ENCODE measurements at places on chromosomes 2 and 18. TPM values are rescaled to one million over a fixed set of nuclear protein-coding genes. Genes with fewer than 3 reads are reported as not detected.
A peak's percentile ranks its signal among the peaks of the same experiment; 100 is the strongest.

The SERPINB4 gene
- total RNA-seq = not detected

The WDFY1 gene
- 44.7 TPM for total RNA-seq

GRCh38 chr2:240211598-240212424 is 71.4 kb upstream of the OTOS start:
- H3K27me3 ChIP-seq = no peaks in the 10 kb centered on the region
- DNase-seq = no peak
- H3K4me1 ChIP-seq = no peaks in the 10 kb centered on the region
- no peaks in the 10 kb centered on the region for H3K36me3 ChIP-seq
- no peak overlapping the region for H3K4me3 ChIP-seq

The GULP1 gene
- 76.0 TPM for total RNA-seq

The TTC27 gene
- total RNA-seq = 24.4 TPM

The VIL1 gene
- 0.49 TPM for total RNA-seq

DNA sequence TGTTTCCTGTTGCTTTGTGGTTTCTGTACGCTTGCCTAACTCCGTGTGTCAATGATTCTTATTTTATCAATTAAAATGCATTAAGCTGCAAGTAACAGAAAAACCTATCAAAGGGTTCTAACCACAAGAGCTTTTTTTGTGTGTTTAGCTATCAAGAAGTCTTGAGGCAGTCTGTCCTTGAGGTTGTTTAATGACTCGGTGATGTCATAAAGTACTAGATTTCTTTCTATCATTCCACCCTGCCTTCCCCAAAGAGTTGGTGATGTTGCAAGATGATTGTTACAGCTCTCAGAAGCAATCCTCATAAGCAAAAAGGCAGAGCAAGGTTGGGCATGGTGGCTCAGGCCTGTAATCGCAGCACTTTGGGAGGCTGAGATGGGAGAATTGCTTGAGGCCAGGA is 51.9 kb upstream of the SPTBN1 start:
- no peaks in the 10 kb centered on the region for H3K27me3 ChIP-seq
- no peak overlapping the region for H3K27ac ChIP-seq
- H3K4me3 ChIP-seq = no peak overlapping the region
- DNase-seq = no peak
- H3K4me1 ChIP-seq = peaks cover 8% of the 10 kb centered on the region

DNA sequence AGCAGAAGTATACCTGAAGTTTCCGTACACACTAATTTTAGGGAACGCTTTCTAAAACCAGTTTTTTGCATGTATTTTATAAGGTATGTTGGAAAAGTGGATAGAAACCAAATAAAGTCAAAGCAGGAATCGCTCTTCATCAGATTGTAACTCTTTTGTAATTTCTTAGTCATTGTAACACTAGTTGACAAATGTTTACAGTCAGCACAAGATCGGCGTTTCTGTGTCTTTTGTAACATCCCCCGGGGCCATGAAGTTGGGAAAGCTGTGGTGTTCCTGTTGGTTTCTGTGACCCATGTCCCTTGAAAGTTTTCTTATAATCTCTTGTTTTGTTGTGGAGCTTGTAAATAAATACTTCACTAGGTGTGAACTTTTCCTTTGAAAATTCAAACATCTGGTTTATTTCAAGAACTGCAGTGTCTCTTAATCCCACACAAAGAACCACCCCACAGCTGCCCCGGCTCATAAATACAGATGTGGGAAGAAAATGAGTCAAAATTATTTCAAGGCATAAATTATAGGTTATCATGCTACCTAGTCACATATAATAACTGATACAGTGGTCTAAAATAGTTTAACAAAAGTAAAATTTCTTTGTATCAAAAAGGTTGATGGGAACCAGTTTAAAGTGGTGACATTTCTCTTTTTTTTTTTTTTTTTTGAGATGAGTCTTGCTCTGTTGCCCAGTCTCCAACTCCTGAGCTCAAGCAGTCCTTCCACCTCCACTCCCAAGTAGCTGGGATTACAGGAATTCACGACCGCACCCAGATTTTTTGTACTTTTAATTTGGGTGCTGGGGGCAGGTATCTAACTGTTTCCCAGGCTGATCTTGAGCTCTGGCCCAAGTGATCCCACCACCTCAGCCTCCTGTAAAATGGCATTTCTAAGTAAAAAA is 751 bp upstream of the NMI start:
- H3K36me3 ChIP-seq = no peaks in the 10 kb centered on the region
- peaks cover 20% of the 10 kb centered on the region for H3K4me1 ChIP-seq
- peak overlapping the region; percentile 70 for H3K4me3 ChIP-seq
- no peaks in the 10 kb centered on the region for H3K27me3 ChIP-seq
- no peak for DNase-seq
- peak overlapping the region; percentile 84 for H3K27ac ChIP-seq

The C2orf78 gene
- 1.5 TPM for total RNA-seq

DNA sequence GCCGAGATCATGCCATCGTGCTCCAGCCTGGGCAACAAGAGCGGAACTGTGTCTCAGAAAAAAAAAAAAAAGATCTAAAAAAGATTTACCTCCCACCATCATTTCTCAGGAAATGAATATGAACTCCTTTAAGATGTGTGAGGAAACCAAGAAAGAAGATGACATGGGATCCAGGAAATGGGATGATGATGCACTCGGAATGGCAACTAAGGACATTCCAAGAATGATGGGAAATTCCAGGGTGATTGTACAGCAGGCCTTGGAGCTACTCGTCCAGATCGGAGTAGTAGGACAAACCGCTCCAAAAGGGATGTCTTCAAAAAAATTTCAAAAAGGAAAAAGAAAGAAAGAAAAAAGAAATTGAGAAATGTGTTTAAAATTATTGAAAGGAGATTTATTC is 84.9 kb upstream of the PMAIP1 start:
- no peak overlapping the region for H3K4me3 ChIP-seq
- no peaks in the 10 kb centered on the region for H3K27me3 ChIP-seq
- H3K4me1 ChIP-seq = no peaks in the 10 kb centered on the region
- H3K36me3 ChIP-seq = no peaks in the 10 kb centered on the region
- no peak for DNase-seq

DNA sequence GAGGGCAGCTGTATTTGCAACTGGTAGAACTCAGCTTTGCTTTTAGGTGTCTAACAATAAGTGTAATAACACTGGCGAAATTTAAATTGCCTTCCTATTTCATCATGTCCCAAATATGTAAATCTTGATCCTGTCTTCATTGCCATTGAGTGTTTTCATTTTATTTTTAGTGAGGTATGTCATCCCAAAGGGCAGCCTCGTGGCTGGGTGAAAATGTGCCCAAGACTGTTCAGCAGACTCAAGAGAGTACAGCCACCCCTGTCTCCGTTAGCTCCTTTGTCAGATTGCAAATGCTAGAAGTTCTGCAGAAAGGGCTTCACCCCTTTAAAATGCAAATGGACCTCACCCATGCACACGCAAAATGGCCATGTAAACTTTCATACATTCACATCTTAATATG is 278.8 kb downstream of the RND3 start:
- no peaks in the 10 kb centered on the region for H3K4me1 ChIP-seq
- H3K4me3 ChIP-seq = no peak overlapping the region
- H3K36me3 ChIP-seq = no peaks in the 10 kb centered on the region
- no peak overlapping the region for H3K27ac ChIP-seq
- no peaks in the 10 kb centered on the region for H3K27me3 ChIP-seq

- no peak for DNase-seq
- no peak overlapping the region for H3K4me3 ChIP-seq
- H3K27me3 ChIP-seq = no peaks in the 10 kb centered on the region
- H3K27ac ChIP-seq = no peak overlapping the region
- no peaks in the 10 kb centered on the region for H3K4me1 ChIP-seq
- H3K36me3 ChIP-seq = no peaks in the 10 kb centered on the region
These were observed 31.3 kb upstream of the CDCA7 start for GRCh38 chr2:173323371-173323770.

- no peak for DNase-seq
- no peaks in the 10 kb centered on the region for H3K4me1 ChIP-seq
- H3K36me3 ChIP-seq = no peaks in the 10 kb centered on the region
- H3K4me3 ChIP-seq = no peak overlapping the region
- no peaks in the 10 kb centered on the region for H3K27me3 ChIP-seq
- H3K27ac ChIP-seq = no peak overlapping the region
These were observed 29.2 kb downstream of the DYTN start for GRCh38 chr2:206688990-206689389.

GRCh38 chr2:152729844-152730243 is 11.4 kb downstream of the ARL6IP6 start:
- no peaks in the 10 kb centered on the region for H3K4me1 ChIP-seq
- no peak overlapping the region for H3K27ac ChIP-seq
- no peak overlapping the region for H3K4me3 ChIP-seq

DNA sequence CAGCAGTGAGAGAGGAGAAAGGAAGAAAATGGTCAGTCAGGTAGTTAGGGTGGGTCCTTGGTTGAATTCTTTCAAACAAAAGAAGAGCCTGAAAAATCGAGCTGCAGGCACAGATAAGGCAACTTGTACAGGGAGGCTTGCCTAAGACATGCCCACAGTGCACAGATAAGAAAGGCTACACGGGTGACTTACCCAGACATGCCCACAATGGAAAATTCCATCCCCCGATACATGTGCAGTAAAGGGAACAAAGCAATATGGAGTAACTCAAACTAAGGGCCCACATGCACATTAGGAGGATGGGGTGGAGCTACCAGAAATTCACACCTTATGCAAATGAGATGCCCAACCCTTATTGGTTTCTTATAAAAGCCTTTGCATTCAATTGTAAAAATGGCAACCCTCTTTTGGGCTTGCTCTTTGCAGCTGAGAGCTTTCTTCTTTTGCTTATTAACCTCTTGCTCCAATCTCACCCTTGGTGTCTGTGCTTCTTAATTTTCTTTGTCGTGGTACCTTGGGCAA is 110.3 kb upstream of the RMP24 start:
- peaks cover 3% of the 10 kb centered on the region for H3K27me3 ChIP-seq

GRCh38 chr2:656676-657075 is 20.5 kb downstream of the TMEM18 start:
- H3K27ac ChIP-seq = no peak overlapping the region
- no peaks in the 10 kb centered on the region for H3K4me1 ChIP-seq
- DNase-seq = no peak
- H3K4me3 ChIP-seq = no peak overlapping the region
- H3K27me3 ChIP-seq = 0 out of 2 replicates have a peak, but pooled peaks cover 3% of the 10 kb centered on the region

DNA sequence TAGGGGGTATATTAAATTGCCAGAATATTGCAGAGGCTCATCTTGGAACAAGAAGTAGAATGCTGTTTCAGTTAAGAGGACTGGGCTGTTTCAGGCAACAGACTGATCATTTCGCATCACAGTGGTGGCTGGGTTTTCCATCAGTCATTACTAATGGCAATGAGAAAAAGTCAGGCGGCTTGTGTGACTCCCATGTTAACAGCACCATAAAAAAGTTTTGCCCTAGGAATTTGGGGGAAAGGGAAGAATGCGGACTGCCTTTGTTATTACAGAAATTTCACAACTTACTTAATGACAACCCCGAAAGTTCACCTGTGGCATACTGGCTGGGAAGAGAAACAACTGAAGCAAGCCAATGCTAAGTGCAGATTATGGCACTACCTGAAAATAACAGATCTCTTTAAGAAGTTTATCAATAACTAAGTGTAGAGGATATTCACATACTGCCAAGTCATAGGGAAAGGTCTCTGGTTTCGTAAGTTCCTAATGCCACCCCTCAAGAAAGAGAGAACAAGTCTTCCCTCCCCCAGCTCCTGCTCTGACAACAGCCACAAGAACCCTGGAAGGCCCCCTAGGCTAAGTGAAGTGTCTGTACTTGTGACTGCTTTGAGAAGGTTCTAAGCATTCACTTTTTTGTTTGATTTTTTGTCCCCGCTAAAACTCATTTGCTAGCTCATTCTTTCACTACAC is 40.5 kb upstream of the AP1S3 start:
- no peak overlapping the region for H3K27ac ChIP-seq
- H3K4me3 ChIP-seq = no peak overlapping the region
- DNase-seq = no peak
- no peaks in the 10 kb centered on the region for H3K27me3 ChIP-seq
- H3K36me3 ChIP-seq = peaks cover 24% of the 10 kb centered on the region

DNA sequence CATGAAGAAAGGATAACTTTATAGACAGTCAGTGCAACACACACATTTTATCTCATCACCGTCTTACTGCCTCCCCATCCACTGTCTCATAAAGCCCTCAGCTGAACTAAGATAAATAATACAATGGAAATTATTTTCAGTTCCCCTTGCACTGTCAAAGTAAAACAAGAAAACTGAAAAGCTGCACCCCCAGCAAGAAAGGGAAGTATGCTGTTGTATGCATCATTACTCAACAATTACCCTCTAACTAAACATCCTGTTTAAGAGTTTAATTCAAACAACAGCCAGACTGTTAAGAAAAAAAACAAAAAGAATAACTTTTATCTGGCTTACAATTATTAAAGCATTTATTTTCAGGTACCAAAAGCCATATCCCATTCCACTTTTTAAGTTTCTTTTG is 25.0 kb downstream of the MPPE1 start:
- peaks cover 11% of the 10 kb centered on the region for H3K4me1 ChIP-seq
- H3K27ac ChIP-seq = no peak overlapping the region
- no peaks in the 10 kb centered on the region for H3K36me3 ChIP-seq
- H3K4me3 ChIP-seq = no peak overlapping the region
- no peak for DNase-seq

DNA sequence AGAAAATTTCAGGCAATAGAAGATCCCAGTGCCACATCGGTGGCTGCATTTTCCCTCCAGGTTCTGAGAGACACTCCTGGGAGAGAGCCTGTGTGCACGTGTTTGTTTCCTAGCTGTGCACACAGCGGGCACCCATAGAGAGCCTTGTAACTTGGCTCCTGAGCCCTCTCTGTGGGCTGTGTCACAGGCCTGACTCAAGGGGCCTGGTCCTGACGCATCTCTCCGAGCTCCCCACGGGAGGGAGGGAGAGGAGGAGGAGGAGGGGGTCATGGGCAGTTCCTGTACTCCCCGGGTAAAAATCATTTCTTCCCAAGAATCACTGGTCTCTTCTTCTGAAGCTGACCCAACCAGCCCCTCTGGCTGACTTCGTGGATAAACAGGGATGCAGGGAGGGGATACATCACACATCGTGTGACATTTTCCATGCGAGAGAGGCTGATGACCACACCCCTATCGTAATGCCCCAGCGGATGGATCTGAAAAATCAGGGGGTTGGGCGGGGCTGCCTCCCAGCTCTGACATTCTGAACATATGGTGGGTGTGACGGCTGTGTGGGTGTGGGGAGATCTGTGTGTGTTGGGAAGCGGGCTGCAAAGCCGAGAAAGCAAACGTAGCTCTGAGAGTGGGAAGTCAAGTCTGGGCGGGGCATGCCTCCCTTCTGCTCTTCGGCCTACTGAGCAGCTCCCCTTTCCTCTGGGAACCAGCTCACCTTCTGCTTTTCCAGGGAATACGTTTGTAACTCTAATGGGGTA is 308.3 kb upstream of the HS6ST1 start:
- no peak overlapping the region for H3K4me3 ChIP-seq
- no peak for DNase-seq
- no peaks in the 10 kb centered on the region for H3K36me3 ChIP-seq
- no peak overlapping the region for H3K27ac ChIP-seq
- no peaks in the 10 kb centered on the region for H3K4me1 ChIP-seq

- H3K4me1 ChIP-seq = no peaks in the 10 kb centered on the region
- H3K36me3 ChIP-seq = no peaks in the 10 kb centered on the region
- H3K4me3 ChIP-seq = no peak overlapping the region
- H3K27me3 ChIP-seq = no peaks in the 10 kb centered on the region
- no peak overlapping the region for H3K27ac ChIP-seq
These were observed 119.2 kb downstream of the ANKRD44 start for GRCh38 chr2:197191177-197191939.

The HOXD12 gene
- 0.27 TPM for total RNA-seq

- no peaks in the 10 kb centered on the region for H3K27me3 ChIP-seq
- DNase-seq = no peak
- peaks cover 11% of the 10 kb centered on the region for H3K4me1 ChIP-seq
- no peak overlapping the region for H3K27ac ChIP-seq
These were observed 198.5 kb downstream of the HDAC4 start for GRCh38 chr2:239202343-239202742.

The POLE4 gene
- total RNA-seq = 25.6 TPM

The ST8SIA5 gene
- total RNA-seq = 0.54 TPM

The NAT8 gene
- total RNA-seq = not detected

- H3K27me3 ChIP-seq = no peaks in the 10 kb centered on the region
- H3K4me1 ChIP-seq = no peaks in the 10 kb centered on the region
- no peak for DNase-seq
- H3K4me3 ChIP-seq = no peak overlapping the region
These were observed 22.7 kb downstream of the RUFY4 start for GRCh38 chr2:218091746-218092145.
